Activated CD4-positive, alpha-beta memory T cell treated with anti-CD3 and anti-CD28 coated beads for 36 hours (primary cell): ENCODE measurements at places on chromosomes 2 and 18.

- DNase-seq = no peak
Measured at GRCh38 chr2:152566728-152567069, 150.6 kb downstream of the PRPF40A start.

DNA sequence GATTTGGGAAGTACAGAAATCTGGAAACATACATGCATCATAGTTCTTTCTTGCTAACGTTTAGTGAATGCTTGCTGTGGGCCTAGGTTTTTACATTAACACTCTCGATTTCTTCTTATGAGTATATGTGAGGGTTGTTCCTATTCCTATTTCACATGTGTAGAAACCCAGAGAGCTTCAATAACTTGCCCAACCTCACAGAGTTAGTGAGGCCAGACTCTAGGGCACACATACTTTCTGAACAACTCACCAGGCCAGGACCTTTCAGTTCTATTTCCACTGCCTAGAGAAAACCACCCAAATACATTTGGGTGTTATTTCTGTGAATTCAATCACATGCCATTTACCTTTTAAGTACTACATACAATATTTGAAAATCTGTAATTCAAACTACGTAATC lies 8.2 kb upstream of the KCTD1 start:
- no peak for DNase-seq

- no peak for DNase-seq
Measured at GRCh38 chr18:676736-677135, 19.3 kb downstream of the TYMS start.

GRCh38 chr2:237643582-237644380 lies 16.4 kb downstream of the LRRFIP1 start:
- DNase-seq = no peak

DNA sequence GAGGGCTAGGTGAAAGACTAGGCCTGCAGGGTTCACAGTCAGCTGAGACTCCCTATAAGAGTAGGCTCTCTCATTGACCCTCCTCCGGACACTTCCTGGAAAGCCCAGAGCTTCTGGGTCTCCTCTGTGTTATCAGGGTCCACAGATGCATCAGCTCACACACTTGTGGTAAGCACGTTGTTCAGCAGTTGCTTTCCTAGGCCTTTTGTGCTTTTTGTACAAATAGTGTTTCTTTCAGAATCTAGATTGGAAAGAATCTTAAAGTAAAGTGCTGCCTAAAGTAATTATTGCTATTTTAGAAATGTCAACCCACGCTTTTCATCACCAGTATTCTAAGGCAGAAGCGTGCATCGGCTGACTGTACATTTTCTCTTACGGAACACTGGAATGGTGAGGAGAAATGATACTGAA lies 15.5 kb downstream of the SLC9A2 start:
- DNase-seq = no peak

- DNase-seq = no peak
Measured at GRCh38 chr2:218711550-218711929, 905 bp downstream of the TTLL4 start.

DNA sequence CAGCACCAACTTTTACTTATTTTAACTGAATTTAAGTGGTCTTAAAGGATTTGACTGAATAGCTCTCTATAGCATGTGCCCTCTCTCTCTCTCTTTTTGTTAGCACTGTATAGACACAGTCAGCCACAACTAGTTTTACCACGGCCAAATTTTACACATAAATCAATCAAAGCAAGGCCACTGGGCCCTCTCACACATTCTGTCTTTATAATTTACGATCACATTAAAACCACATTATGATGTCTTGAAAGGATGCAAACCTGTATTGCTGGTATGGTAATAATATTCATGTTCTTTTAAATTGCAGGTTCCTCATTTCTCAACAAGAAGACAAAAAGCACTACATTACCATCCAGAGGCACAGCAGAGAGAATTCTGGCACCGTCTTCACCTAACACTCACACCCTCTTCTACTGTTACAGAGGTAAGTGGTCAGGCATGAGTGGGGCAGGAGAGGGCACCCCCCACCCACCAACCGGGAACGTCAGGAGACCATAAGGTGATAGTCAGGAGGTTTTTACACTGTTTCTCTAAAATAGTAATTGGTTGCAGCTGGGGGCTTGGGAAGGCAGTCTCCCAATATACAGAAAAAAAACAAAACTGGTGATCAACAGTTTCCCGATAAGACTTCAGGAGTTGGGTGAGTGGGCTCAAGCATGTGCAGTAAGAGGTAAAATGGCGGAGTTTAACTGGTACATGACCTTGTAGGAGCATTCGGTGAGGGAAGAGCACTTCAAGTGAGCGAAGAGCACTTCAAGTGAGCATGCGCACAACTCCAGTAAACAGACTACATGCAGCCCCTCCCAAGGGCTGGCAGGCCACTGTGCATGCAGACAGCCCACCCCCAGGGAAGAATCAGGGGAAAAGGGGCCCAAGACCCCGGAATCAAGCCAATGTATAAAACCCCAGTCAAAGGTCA lies 296.7 kb downstream of the PIEZO2 start:
- DNase-seq = no peak

GRCh38 chr2:191195021-191195420 lies 44.2 kb upstream of the STAT4 start:
- no peak for DNase-seq

DNA sequence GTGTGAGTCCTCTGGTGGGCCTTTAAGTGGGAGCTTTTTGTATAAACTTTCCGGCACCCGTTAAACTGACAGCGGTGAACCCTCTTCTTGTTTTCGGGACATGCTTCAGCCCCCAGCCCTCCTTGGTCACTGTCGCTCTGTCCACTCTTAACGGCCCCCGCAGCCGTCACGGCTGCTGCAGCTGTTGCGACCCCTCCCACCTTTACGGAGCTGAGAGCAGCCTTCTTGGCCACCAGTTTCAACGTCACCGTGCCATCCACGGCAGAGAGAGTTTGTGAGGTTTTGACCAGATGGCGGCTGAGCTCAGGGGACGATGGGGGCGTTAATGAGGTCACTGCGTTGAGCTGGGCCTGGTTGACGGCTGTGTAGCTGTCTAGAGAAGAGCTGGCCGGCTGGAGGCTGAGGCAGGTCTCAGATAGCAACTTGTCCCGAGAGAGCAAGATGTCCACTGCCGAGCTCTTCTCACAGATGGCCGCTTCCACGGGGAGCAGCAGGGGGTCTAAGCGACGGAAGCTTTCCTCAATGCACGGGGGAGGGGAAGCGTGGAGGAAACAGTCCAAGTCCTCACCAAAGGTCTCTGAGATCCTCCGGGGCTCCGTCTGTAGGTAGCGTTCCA lies 41.9 kb downstream of the KLF7 start:
- DNase-seq = no peak

- no peak for DNase-seq
Measured at GRCh38 chr2:97760480-97761049, 47.2 kb downstream of the ZAP70 start.

DNA sequence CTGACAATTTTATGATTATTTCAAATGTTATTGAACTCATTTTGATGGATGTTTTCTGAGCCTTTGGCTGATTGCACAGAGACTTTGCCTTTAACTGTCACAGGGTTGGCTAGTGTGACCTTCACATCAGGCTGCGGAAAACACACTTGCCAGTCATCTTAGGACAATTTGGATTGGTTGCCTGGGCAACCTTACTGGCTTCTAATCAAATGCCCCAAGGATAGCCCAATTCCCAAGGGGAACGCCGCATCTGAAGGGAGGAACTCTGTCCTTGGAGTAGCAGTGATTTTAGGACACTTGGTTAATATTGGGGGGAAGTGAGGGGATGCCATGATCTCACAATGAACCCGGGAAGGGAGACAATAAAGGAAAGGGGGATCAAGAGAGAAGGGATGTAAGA lies 29.5 kb downstream of the OSBPL6 start:
- no peak for DNase-seq

DNA sequence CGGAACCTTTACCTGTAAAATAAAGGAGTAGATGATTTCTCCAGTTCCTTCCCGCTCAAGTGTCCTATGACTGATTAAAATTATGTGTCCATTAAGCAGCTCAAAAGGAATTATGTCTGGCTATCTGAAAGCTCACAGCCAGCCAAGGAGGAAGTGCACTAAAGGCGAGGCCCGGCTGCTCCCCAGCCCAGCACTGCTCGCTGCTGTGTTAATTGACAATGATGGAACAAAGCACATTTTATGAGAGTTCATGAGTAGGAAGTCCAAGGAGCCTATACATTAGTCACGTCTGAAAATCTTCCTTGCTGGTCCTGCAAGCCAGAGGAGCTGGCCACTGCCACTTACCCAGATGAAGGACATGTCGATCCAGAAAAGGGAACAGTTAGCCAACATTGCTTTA lies 14.3 kb downstream of the TTC32 start:
- DNase-seq = no peak

- no peak for DNase-seq
Measured at GRCh38 chr2:186125625-186126024, 360.4 kb upstream of the ZC3H15 start.

GRCh38 chr2:191013932-191014652 lies at the start of gene STAT1:
Gene STAT1 (minus strand): TSS chr2:191014171. CDS start chr2:191010003, 4,168 bp downstream.
- peak; percentile 97 for DNase-seq

GRCh38 chr18:68520406-68521075 lies 194.4 kb downstream of the TMX3 start:
- DNase-seq = no peak

GRCh38 chr2:41913921-41914609 lies 133.8 kb upstream of the PKDCC start:
- no peak for DNase-seq

- no peak for DNase-seq
Measured at GRCh38 chr2:46469116-46469515, 10.2 kb upstream of the TMEM247 start.

- no peak for DNase-seq
Measured at GRCh38 chr18:62784338-62784965, 69.1 kb downstream of the PHLPP1 start.

GRCh38 chr2:45974762-45975408 lies 322.3 kb upstream of the EPAS1 start:
- no peak for DNase-seq

- DNase-seq = no peak
Measured at GRCh38 chr2:209189893-209190292, 234.0 kb upstream of the MAP2 start.

- no peak for DNase-seq
Measured at GRCh38 chr18:43774497-43774896, 497.2 kb upstream of the SYT4 start.

GRCh38 chr2:74834792-74835755 lies 1.1 kb downstream of the HK2 start:
- peak; percentile 84 for DNase-seq
